SW 1271 (cell line): ENCODE measurements at places on chromosomes 6 and 20.

GRCh38 chr6:127539272-127539671 is 20.1 kb upstream of the MTCL3 start:
- DNase-seq: no peak

DNA sequence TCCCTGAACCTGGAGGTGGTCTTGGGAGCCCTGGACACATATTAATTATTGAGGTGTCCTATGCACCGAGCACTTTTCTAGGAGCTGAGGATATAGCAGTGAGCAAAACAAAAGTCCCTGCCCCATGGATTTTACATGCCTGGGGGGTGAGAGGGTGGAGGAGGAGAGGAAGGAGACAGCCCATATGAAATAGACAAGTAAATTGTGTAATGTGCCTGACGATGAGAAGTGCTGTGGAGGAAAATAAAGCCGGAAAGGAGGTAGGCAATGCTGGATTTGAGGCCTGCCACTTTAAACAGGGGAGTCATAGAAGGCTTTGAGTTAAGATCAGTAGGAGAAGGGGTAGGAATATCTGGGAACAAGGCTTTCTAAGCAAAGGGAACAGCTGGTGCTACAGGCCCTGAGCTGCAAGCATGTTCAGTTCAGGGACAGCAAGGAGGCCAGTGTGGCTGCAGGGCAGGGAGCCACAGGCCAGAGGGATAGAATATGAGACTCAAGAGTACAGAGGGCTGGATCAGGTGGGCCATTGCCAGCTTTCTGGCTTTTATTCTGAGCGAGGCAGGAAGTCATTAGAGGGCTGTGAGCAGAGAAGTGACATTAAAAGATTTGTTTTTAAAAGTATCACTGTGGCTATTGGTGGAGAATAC is 19.1 kb upstream of the MYLIP start:
- no peak for DNase-seq

DNA sequence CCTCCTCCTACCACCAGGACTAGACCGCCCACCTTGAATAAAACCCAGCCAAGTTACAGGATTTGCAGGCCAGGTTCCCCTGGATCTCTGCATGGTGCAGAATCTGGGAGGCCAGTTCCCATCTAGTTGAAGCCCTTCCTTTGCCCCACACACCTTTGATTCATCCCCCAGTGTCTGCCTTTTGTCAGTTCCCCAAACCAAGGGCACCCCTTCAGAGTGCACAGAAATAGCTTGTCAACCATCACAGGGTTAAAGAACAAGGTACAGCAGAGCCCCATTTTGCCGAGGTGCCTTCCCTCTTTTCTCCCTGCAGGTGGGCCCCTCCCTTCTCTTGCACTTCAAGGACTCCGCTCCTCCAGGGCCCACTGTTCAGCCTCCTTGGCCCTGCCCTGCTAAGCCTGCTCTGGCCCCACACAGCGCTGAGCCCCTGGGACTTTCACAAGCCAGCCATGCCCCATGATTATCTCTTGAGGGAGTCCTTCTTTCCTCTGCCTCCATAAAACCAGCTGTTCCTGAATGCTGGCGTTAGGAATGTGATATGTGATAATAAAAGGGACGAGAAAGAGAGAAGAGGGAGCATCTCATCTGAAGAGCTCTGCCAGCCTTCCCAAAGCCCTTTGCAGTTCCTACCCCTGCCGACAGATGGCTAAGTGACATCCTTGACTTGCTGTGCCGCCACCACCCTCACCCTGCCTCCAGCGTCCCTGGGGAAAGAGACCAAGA is 280.3 kb downstream of the CDC5L start:
- DNase-seq: no peak

DNA sequence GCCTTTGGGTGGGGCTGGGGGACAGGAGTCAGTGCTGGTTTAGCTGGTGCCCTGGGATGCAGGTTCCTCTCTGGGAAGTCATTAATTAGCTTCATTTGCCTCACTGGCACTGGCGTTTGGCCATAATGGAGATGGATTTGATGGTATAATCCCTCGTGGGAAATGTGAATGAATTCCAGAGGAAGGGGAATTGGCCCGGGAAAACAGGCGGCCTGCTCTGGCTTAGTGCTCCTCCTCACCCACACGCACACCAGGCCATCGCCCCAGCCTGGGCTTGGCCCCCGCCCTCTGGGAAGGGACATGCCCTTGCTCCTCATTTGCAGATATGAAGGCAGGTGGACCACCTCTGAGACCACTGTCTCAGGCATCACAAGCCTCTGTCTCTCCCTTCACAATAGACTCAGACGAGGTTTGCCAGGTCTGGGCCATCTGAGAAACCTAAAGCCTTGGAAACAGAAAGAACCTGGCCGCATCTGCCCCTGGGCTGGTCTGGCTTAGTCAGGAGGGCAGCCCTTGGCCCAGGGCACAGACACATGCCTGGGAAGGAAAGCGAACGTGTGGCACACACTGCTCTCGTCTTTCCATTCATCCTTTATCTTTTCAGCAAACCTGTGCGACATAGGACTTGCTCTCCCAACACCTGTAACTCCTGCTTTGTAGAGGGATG is 199.2 kb upstream of the CDH4 start:
- no peak for DNase-seq

DNA sequence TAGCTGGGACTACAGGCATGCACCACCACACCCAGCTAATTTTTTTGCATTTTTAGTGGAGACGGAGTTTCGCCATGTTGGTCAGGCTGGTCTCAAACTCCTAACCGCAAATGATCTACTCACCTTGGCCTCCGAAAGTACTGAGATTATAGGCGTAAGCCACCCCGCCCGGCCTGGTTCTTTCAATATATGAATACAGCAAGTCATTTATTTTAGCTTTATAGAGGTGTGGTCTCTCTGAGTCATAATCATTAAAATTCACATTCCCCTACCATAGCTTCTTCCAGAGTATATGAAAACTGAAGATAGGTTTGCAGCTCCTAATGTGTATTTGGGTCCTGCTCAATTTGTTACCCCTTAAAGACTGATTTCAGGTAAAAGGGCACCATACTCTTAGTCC is 88.5 kb upstream of the FAM8A1 start:
- no peak for DNase-seq

- no peak for DNase-seq
These were observed 105.1 kb downstream of the CARMIL1 start for GRCh38 chr6:25384234-25384633.

- no peak for DNase-seq
These were observed 67.2 kb downstream of the PTPN1 start for GRCh38 chr20:50577175-50578018.

DNA sequence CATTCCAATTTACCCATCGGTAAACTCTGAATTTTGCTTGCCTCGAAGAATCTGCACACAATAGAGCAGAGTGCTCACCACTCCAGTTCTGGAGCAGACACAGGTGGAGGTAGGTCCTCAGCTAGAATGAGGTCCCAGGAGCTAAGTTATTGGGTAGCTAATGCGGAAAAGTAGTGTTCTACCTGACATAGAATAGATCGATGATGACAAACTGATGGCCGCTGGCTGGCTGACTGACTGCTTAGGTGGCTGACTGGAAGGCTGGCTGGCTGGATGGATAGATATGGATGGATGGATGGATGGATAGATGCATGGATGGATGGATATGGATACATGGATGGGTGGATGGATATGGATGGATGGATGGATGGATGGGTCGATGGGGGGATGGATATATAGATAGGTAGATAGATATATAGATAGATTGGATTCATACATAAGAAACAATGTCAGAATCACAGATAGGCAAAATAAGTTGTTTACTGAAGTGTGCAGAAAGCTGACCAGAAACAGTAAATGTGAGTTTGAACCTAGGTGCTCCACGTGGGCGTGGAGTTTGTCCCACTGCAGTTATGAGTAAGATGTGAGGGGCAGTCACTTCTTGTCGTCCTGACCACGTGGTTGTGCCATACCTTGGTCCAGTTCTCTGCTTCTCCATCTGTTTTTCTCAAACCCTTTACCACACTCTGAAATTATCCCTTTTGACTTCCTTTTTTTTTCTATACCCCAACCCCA is 62.1 kb downstream of the TBXT start:
- DNase-seq: no peak

GRCh38 chr20:50034567-50035180 is 51.9 kb downstream of the SNAI1 start:
- DNase-seq: no peak

DNA sequence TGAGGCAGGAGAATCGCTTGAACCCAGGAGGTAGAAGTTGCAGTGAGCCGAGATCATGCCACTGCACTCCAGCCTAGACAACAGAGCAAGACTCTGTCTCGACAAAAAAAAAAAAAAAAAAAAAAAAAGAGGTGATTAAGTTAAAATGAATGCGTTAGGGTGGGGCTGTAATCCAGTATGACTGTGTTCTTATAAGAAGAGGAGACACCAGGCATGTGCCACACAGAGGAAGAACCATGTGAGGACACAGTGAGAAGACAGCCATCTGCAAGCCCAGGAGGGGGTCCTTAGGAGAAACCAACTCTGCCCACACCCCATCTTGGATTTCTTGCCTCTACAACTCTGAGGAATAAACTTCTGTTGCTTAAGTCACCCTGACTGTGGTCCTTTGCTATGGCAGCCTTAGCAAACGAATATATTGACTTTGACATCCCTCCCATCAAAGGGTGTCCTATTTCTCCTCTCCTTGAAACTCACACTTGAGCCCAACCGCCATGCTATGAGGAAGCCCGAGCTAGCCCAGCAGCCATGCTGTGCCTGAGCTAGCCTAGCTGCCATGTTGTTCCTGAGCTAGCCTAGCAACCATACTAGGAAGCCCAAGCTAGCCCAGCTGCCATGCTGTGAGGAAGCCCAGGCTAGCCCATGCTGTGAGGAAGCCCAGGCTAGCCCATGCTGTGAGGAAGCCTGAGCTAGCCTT is 15.8 kb upstream of the PPP1R16B start:
- peak; percentile 79 for DNase-seq

DNA sequence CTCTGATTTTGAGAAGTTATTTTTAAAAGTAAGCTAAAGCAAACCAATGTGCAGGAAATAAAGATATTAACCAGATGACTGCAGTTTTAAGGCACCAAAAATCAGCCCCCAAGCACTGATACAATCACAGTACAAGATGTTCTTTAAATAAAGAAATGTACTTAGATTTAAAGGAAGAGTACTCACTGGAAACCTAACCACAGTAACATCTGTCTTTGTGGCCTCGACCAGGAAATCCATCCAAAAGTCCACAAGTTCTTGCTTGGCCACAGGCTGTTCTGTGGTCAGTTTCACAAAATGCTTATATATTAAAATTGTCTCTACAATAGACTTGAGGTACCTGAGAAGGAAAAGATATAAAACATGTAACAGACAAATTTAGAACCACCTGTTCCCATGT is 105.9 kb upstream of the MAP7 start:
- no peak for DNase-seq

- DNase-seq: no peak
These were observed 597 bp downstream of the ADA start for GRCh38 chr20:44650771-44651433.

- no peak for DNase-seq
These were observed 385.7 kb downstream of the GRIK2 start for GRCh38 chr6:101779051-101779844.

- no peak for DNase-seq
These were observed 26.0 kb downstream of the MDN1 start for GRCh38 chr6:89793586-89793985.
